Stimulated activated CD8-positive, alpha-beta memory T cell treated with anti-CD3 and anti-CD28 coated beads, Interleukin-7, amount 100 ng/mL, for 48 hours (primary cell): ENCODE measurements at places on chromosomes 3 and 15.

- no peak for DNase-seq
These were observed 21.6 kb downstream of the EMC4 start for GRCh38 chr15:34246276-34246976.

DNA sequence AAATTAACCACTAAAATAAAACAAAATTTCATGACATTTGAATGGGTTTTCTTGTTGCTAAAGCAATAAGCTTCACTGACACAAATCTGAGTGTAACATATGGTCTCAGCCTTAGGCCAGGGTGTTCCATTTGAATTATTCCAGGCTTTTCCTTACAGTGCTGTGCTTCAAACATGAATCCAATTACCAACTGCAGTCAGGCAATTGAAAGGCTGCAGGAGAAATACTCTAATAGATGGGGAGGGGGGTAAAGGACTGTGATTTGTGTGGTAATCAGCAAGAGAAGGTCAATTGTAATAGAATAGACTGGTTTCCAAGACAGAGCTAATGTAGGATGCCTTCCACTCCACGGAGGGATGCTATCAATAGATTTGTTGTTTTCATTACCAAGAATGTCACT, 466.7 kb downstream of the C3orf38 start:
- DNase-seq, result no peak

- no peak for DNase-seq
These were observed 583 bp upstream of the C3orf49 start for GRCh38 chr3:63818282-63819150.

DNA sequence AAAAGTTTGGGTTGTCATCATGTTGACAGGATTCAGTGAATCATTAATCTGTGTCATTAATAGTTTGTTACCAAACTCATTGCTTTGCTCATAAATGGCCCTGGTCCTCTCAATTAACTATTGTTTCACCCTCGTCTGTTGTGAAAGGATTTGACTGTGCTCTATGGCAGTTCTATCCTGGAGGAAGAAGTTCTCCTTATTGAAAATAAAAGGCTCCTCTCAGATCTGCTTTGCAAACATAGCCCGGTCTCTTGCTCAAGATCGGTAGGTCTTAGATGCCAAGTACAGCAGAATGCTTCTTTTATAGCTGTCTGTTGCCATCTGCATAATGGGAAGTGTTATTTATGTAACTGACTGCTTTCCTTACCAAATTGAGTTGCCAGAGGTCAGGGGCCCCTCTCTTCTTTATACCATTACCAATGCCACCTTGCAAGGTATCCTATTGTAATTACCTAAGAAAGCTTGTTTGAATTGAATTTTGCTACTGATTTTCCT, 146.5 kb downstream of the EBLN2 start:
- DNase-seq, result no peak

DNA sequence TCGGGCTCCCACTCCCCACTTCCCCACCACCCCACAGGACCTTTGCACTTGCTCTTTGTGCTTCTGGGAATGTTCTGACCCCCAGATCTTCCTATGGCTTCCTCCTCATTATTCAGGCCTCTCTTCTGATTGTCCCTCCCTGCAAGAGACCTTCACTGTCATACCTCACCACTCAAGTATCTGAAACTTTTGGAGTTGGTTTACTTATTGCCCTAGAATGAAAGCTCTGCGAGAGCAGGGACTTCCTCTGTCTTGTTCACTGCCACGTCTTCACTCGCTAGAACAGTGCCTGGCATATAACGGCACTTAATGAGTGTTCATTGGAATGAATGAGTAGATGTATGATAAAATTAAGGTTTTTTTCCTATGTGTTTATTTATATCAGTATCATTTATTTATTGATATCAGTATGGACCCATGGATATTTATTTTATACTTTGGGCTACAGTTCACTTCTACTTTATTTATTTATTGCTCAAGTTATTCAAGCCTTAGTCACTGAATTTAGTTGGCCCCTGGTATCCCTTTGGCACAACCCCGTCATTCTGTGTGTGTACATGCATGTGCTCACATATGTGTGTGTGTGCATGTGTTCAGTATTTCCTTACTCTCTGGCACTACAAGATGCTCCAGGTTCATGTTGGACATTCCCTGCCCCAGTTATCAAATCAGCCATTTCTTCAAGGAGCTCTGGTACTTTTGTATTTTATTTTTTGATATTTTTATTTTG, 197.6 kb downstream of the THSD4 start:
- no peak for DNase-seq

GRCh38 chr15:92449476-92449875, 55.8 kb downstream of the ST8SIA2 start:
- DNase-seq, result no peak

DNA sequence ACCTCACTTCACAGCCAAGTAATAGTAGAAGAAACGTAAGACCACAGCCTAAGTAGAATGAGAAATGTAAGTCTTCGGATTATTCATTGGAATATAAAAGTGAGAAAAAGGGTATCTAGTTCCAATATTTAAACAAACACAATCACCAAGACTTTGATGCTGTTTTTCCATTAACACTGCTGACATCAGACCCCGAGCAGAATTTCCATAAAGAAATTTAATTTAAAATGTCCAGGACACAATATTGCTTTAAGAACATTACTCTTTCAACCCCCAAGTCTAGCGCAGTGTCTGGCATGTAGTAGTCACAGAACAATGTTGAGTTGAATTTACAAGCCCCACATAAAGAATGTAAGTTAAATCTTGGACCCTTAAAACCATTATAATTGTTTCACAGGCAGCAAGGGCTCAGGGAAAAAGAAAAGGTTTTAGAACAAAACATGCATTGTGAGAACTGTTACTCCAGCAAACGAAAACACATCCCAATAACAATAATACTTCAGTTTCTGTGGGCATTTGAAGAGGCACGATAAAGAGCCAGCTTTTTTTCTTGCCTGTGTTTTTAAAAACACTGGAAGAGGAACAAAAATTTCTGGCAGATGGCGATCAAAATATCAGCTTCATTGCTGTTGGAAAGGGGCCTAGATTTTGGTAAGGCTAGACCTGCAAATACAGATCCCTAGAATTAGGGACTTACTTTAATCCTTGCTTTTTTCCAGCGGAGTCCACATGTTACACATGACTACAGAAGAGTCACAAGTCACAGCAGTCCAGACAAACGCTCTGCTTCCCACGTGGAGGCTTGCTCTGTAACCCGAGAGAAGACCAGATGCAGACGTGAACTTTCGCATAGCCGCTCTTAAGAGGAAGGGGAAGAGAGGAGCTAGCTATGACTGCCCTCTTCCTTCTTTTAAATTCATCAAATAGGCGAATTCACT, 77.9 kb upstream of the IGSF10 start:
- DNase-seq, result no peak

DNA sequence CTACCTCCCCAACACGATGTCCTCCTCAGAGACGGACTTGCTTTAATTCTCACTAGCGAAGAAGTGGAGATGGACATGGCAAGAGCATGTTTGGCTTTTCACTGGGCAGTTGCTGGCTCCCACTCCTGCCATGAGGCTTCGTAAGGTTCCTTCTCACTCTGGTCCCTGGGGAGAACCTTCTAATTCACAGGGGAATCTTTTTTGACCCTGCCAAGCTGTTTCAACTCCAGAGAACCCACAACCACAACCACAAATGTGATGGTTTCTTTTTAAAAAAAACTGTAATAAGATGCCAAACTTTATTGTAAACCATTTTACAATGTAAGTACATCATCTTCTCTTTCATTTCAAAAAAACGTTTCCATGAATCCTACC, 1.6 kb upstream of the MUSTN1 start:
- DNase-seq, result no peak

DNA sequence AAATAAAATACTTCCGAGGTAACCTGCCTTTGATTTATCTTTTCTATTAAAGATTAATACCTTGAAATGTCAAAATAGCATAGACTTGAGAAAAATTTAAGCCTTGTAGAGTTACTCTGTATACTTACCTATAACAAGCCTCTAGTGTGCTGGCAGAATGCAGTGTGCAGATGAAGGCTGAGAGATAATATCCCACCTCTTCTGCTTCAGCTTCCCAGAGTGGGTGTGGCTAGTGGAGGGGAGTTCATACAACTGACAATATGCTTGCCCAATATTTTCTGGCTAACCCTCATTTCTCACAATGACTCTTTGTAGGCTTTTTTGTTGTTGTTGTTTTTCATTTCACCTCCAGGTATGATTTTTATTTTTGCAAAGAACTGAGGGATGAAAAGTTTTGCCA, 15.7 kb upstream of the ZBTB20 start:
- DNase-seq, result no peak

- no peak for DNase-seq
These were observed 26.6 kb downstream of the MIX23 start for GRCh38 chr3:122356402-122356801.

- DNase-seq, result no peak
These were observed 28.2 kb downstream of the PSMD6 start for GRCh38 chr3:63995086-63995485.

DNA sequence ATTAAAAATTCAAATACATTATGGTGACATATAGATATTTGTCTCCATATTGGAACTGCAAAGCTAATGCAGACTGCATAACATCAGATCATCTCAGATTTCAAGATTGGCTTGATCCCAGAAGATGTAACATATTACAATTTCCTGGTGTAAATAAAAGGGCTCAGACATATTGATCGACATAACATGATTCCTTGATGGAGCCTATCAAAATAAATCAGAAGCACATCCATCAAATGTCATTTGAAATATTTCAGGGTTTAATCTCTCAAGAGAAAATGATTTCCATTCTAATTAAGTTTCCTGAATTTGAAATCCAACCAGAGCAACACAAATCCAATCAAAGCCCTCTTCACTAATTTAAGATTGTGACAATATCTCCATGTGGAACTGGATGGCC, 75.1 kb upstream of the UNC13C start:
- no peak for DNase-seq

DNA sequence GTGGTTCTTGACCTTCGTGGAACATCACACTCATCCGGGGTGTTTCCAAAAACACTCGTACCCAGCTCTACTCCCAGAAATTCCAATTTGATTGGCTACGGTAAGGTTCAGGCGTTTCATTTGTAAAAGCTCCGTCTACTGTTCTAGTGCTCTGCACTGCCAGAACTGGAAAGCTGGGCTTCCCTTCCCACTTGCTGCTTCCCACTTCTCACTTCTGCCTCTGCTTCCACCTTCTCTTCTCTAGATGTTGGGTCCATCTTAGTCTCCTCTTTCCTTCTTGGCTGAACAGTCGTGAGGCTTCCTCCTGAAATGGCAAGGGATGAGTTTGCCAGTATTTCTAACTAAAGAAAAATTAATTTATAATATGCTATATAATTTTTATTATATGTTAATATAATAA, 29.8 kb upstream of the RHCG start:
- no peak for DNase-seq

DNA sequence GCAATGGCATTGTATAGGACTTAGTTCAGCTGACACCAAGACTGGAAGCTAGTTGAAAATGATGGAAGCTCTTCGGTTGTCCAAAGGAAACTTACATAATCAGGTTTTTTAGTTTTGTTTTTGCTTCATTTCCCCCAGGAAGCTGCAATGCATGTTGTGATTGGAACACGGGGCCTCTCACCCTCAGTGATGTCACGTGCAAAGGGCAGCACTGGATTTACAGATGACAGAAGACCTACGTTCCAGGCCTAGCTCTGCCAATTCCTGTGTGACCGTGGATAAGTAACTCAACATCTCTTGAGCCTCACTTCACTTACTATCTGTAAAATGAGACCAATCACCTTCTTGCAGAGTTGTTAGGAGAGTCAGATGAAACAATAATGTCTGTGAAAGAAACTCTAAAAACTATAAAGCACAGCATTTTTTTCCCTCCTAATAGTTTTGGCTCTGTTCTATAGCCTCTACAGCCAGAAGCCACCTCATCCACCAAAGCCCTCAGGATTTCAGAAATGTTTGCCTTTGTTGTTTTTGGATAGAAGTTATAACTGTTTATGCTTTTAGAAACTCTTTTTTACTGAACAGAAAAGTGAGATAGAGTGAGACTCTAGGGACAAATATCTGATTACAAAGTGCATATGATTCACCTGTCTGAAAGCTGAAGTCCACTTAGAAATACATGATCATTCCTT, 4.6 kb downstream of the RBSN start:
- DNase-seq, result no peak

GRCh38 chr3:39751286-39751685, 58.1 kb upstream of the MYRIP start:
- DNase-seq, result no peak

DNA sequence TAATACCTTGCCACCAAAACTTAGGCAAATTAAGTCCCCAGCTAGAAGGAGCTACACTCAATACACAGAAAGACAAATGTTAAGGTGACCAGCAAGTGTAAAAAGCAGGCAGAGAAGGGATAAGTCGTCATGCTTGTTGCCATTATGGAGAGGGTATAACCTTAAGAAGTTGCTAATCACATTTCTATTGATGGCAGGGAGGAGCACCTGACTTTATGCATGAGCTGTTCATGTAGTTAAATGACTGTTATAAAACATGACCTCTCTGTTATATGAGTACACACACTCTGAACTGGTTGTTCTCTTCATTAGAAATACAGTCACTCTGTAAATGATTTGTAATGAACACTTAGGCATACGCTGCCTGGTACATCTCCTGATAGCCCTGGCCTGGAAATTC, 6.6 kb upstream of the CCNL1 start:
- DNase-seq, result no peak

GRCh38 chr3:112127522-112128494, 5.2 kb downstream of the GCSAM start:
- DNase-seq, result no peak

GRCh38 chr3:193030276-193030675, 112.6 kb upstream of the MB21D2 start:
- DNase-seq, result no peak

DNA sequence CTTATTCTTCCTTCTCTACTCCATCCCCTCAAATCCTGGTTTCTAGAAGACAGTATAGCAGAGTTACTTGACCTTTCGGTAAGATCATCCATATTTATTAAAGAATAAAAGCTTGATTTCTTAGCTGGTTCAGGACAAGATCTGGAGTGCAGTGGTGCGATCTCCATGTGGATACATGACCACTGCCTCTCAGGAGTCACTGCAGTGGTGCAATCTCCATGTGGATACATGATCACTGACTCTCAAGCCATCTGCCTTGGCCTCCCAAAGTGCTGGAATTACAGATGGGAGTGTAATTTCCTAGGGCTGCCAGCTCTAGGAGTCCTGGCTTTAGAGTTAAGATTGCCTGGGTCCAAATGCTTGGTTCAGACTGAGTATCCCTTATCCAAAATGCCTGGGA, 16.5 kb downstream of the LARP6 start:
- no peak for DNase-seq
